ENCODE measurements at places on chromosomes 3 and 15.

DNA sequence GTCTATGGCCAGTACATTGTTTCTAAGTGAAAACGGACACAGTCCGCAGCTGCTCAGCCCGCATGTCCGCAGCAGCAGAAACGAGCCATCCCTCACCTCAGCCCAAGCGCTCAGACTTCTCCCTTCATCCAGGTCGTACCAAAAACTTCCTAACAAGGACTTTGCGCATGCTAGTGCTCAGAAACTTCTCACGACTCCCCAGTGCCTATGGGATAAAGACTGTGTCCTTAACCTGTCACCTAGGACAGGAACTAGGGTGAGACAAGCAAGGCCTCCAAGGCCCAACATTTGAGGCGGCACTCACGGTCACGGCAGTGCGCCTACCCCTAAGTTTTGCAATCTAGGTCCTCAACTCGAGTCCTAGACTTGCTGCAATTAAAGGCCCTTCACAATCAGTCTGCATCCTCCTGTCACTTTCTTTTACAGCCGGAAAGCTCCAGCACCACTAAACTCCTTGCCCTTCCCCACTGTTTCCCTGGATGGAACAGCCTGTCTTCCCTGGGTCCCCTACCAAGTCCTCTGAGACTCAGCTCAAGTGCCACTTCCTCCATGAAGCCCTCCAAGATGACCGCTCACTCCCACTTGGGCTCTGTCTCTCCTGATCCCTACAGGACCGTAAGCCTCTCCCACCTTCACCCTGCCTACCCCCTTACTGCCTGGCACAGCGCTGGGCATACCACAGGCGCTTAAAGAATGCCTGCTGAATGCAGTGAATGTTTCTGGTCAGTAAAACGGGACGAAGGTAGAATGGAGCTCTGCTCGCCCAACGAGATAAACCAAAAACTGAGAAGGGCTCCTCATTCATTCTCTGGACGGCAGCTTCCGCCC lies 1.2 kb downstream of the CLN6 start:
- no peak for DNase-seq

DNA sequence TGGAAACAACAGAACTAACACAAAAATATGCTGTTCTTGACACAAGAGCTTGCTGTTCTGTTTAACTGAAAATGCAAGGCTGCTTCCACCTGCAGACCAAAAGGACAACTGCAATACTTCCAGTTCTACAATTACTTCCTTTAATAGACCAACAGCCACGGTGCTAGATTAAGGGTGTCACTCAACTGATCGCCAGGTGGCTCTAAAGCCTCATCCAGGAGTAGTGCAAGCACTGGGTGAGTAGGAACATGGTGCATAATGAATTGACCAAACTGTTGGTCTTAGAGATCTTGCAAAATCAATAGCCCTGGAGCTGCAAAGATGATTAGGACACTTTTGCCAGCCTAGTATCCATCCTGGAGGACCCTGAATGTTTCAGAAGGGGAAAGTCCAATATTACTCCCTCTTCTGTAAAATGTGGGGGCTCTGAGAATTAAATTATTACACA lies 3.6 kb upstream of the CLDN16 start:
- peak; percentile 2 for DNase-seq

DNA sequence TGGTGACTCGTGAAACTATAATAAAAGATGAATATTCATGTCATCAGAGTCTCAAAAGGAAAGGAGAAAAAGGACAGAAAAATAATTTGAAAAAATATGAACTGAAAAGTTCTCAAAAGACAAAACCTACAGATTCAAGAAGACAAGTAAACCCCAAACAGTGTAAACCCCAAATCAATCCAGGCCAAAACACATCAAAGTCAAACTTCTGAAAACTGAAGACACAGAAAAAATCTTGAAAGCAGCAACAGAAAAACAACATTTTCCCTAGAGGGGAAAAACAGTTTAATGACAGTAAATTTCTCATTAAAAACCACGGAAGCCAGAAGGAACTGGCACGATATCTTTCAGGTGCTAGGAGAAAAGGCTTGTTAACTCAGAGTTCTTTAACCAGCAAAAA lies 143.8 kb downstream of the PEAK1 start:
- no peak for DNase-seq

GRCh38 chr3:159417761-159418160 lies 570.9 kb upstream of the IL12A start:
- DNase-seq = no peak

DNA sequence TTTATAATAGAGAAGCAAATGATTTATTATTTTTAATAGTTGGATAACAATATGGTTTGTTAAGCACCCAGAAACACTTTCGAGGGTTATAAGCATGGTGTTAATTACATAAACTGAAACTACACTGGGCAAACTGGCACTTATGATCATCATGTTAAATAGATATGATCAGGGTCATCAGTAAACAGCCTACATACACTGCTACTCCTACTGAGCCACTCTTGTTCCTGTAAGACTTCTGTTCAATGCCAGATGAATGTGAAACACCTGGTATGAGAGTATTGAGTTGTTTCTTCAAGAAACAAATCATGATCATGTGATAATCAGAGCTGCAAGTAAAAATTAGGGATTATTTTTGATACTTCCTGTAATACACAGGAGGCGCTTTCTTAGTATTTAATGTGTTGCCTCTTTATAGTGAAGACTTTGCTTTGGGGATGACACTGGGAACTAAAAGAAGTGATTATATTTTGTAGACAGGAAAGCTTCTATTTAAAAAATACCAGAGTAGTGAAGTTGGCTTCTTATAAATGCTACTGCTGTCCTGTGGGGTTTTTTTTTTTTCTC lies 32.3 kb upstream of the UTS2B start:
- DNase-seq = no peak

Data from NCI-H187 (cell line).